ENCODE measurements at places on chromosomes 4 and X. TPM values are rescaled to one million over a fixed set of nuclear protein-coding genes. Genes with fewer than 3 reads are reported as not detected.

DNA sequence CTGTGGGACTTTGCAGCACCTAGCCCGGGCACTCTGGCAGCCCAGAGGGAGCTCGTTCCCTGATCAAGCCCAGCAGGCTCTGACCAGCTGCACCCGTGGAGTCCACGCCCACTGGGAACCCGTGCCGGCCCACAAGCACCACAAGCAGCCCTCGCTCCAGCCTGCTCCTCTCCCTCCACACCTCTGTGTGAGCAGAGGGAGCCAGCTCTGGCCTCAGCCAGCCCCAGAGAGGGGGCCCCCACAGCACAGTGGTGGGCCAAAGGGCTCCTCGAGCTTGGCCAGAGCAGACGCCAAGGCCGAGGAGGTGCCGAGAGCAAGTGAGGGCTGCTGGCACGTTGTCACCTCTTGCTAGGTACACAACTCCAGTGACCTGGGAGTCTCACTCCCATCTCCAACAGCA, 5.1 kb upstream of the UGT2A1 start:
- no peak overlapping the region for H3K4me3 ChIP-seq
- peak; percentile 67 for DNase-seq
- no peaks in the 10 kb centered on the region for H3K27me3 ChIP-seq
- no peaks in the 10 kb centered on the region for H3K4me1 ChIP-seq
- no peaks in the 10 kb centered on the region for H3K36me3 ChIP-seq

DNA sequence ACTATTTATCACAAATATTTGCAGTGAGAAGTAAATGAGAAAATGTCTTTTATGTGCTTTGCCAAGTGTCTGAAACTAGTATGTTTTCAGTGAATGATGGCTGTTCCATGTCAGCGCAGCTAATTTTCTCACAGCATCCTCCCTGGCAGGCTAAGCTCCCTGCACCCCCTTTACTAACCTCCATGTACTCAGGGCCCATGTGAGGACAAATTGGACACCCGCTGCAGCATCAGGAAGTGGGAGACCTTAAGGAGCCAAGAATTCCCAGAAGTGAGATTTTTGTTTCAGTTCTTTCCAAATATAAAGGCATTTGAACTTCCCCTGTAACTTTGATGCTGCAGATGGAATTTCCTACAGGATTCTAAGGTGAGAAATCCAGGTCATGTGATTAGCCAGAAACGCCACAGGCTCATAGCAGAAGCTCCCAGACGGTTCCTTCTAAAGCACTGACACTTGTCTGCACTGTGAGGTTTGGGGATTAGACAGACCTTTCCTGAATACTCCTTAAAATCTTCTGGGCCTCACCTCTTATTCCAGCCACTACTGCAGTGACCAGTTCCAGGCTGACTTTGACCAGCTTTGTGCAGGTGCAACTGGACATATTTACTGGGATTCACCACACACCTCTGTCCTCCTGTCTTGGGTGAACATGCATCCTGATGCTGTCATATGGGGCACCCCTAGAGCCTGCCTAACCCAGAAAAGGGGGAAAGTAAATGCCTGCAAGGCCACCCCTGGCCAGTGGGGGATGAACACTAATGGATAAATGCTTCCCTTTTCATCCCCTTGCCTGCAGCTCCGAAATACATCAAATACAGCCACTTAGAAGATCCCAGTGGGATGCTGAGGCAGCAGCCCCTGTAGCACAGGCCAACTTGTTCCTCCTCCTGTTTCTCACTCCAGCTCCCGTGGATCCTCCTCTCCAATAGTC, 45.9 kb downstream of the LGI2 start:
- H3K27me3 ChIP-seq = no peaks in the 10 kb centered on the region
- H3K27ac ChIP-seq = no peak overlapping the region
- DNase-seq = no peak
- no peak overlapping the region for H3K4me3 ChIP-seq
- no peaks in the 10 kb centered on the region for H3K36me3 ChIP-seq
- H3K4me1 ChIP-seq = no peaks in the 10 kb centered on the region

Gene SHOX
- polyA plus RNA-seq = 0.13 TPM

- H3K27ac ChIP-seq = no peak overlapping the region
- H3K36me3 ChIP-seq = no peaks in the 10 kb centered on the region
- DNase-seq = peak; percentile 45
- no peaks in the 10 kb centered on the region for H3K27me3 ChIP-seq
Measured at GRCh38 chr4:960636-961350, 12.6 kb downstream of the DGKQ start.

GRCh38 chrX:16914058-16914457, 32.4 kb upstream of the REPS2 start:
- no peak overlapping the region for H3K27ac ChIP-seq
- H3K36me3 ChIP-seq = no peaks in the 10 kb centered on the region
- no peaks in the 10 kb centered on the region for H3K27me3 ChIP-seq
- no peak overlapping the region for H3K4me3 ChIP-seq

Gene ARMCX2
- 10.0 TPM for polyA plus RNA-seq

DNA sequence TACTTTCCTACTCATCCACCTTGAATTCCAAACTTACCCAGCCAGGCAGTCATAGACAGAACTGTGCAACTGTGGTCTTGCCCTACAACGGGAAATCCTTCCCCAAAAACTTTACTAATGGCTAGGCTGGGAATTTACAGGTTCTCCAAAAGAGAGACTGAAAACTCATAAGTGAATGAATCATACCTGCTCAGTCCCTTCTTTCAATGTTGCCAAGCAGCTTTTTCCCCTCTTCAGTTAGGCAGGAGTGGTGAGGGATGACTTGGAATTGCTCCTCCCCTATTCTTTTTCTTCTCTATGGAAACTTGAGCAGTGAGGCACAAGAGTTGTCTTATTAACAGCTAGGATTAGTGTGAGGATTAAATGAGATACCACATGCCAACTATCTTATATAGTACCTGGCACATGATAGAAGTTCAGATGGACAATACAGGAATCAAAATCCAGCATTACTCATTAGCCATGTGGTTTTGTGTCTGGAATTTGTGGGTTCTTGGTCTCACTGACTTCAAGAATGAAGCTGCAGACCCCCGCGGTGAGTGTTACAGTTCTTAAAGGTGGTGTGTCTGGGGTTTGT, 105.9 kb downstream of the TEX13A start:
- H3K4me1 ChIP-seq = no peaks in the 10 kb centered on the region
- H3K36me3 ChIP-seq = no peaks in the 10 kb centered on the region
- DNase-seq = no peak
- no peaks in the 10 kb centered on the region for H3K27me3 ChIP-seq
- H3K4me3 ChIP-seq = no peak overlapping the region
- H3K27ac ChIP-seq = no peak overlapping the region

DNA sequence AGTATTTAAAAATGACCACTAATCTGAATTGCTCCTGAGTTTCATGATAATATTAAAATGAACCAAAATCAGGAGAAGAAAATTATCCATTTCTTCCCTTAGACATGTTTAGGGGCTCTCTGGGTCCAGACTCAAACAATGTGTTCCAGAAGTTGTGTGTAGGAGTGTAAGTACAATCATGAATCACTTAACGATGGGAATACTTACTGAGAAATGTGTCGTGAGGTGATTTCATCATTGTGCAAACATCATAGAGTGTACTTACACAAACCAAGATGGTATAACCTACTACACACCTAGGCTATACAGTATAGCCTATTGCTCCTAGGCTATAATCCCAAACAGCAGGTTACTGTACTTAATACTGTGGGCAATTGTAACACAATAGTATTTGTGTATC, 74.8 kb downstream of the STPG2 start:
- no peak for DNase-seq
- no peak overlapping the region for H3K27ac ChIP-seq
- no peaks in the 10 kb centered on the region for H3K36me3 ChIP-seq
- no peaks in the 10 kb centered on the region for H3K27me3 ChIP-seq

DNA sequence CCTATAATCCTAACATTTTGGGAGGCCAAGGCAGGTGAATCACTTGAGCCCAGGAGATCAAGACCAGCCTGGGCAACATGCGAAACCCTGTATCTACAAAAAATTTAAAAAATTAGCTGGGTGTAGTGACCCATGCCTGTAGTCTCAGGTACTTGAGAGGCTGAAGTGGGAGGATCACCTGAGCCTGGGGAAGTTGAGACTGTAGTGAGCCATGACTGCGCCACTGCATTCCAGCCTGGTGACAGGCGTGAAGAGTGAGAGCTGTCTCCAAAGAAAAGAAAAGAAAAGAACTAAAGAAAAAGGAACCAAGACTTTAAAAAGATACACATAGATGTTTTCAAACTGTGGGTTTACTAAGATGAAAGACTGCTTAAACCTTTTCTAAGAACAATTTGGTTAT, 129.0 kb downstream of the SPCS3 start:
- DNase-seq = no peak
- no peaks in the 10 kb centered on the region for H3K36me3 ChIP-seq
- no peak overlapping the region for H3K27ac ChIP-seq

DNA sequence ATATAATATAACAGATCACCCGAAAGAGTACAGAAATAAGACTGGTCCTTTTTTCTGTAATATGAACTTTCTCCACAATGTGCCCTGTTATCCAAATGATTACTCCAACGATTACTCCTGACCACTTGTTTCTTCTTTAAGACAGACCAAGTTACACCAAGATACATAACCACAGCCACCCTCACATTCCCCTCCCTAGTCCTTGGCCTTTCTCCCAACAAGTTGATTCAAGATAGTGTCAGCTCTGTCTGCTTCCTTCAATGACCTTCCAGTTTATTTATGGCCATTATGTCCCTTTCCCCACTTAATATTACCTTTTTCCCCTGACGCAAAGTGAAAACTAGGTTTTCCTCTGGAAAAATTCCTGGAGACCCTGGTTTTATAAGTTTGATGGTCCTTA, 397.2 kb downstream of the FAM47B start:
- no peaks in the 10 kb centered on the region for H3K27me3 ChIP-seq
- no peak for DNase-seq
- H3K36me3 ChIP-seq = no peaks in the 10 kb centered on the region
- no peak overlapping the region for H3K4me3 ChIP-seq
- no peaks in the 10 kb centered on the region for H3K4me1 ChIP-seq

Gene UBE2A
- 48.3 TPM for polyA plus RNA-seq

Gene ADH1C
- polyA plus RNA-seq = 2.8 TPM

Gene CPLX1
- 0.50 TPM for polyA plus RNA-seq

DNA sequence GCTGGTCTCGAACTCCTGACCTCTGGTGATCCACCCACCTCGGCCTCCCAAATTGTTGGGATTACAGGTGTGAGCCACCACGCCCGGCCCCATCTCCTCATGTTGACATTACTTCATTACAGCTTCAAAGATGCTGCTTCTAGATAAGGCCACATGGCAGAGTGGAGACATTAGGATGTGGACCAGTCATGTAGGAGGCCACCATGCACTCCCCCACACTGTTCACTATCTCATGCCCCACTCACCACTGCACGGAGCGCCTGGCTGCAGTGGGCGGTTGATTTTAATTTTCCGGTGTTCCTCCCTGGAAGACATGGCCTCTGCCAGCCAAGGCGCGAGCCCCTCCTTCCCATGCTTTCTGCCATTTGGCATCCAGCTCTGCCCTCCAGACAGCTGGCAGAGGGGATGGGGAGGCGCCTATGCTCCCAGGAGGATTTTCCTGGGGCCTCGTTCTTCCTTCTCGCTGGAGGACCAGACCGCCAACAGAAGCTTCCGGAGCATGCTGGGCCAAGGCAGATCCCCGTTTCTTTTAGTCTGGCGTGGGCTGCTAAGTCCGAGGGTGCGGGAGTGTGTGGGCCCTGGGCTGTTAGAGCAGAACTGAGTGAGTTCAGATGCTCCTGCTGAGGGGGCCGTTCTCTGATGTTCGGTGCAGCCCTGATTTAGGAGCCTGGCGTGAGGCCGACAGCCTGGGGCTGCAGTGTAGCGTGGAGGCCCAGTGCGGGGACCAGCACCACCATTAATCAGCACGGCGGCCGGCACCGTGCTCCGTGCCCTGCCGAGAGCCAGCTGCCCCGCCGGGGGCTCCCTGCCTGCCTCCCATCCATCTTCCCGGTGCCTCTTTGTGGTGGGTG, 93.1 kb downstream of the SORCS2 start:
- H3K27me3 ChIP-seq = no peaks in the 10 kb centered on the region
- H3K27ac ChIP-seq = no peak overlapping the region
- peak; percentile 84 for DNase-seq
- no peaks in the 10 kb centered on the region for H3K36me3 ChIP-seq

Gene HOPX
- 0.51 TPM for polyA plus RNA-seq

Gene ACE2
- polyA plus RNA-seq = 13.3 TPM

- DNase-seq = no peak
- no peaks in the 10 kb centered on the region for H3K27me3 ChIP-seq
- H3K4me1 ChIP-seq = no peaks in the 10 kb centered on the region
Measured at GRCh38 chr4:1758306-1759121, 34.6 kb upstream of the FGFR3 start.

DNA sequence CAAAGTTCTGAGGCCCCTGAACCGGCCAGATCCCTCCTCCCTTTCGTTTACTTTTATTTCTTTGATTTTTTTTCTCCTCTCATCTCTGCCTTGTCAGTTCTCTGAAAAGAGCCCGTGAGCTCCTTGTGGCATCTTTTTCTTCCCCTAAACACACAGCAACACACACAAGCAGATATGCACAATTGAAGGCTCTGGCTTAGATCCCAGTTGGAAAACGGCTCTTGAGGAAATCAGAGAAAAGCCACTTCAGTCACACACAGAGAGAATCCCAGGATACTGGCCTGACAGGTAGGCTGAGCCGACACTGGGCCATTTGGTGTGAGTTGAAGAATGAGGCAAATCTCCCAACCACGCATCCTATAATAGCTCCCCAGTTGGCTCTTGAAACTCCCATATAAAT, 12.9 kb downstream of the DIPK2B start:
- peak overlapping the region; percentile 45 for H3K4me3 ChIP-seq
- no peaks in the 10 kb centered on the region for H3K4me1 ChIP-seq
- H3K27ac ChIP-seq = no peak overlapping the region
- no peak for DNase-seq

DNA sequence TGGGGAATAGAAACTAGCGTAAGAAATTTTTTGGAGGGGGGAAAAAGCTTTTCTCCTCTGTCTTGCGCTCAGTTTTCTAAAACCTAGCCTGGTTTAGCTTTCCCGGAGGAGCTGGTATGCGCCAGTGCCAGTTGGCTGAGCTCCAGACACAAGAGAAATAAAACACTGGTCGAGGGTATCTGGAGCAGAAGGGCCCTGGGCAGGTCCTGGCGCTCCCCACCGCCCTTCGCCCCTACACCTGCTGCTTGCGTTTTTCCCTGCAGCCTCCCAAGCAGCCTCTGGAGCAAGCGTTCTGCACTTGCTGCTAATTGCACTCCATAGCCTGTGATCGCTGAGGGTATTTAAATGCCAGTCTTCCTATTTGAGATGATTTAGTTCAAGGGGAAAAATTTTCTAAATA, 816 bp downstream of the EREG start:
- H3K27ac ChIP-seq = no peak overlapping the region
- peak; percentile 70 for DNase-seq
- H3K27me3 ChIP-seq = no peaks in the 10 kb centered on the region
- H3K36me3 ChIP-seq = no peaks in the 10 kb centered on the region

DNA sequence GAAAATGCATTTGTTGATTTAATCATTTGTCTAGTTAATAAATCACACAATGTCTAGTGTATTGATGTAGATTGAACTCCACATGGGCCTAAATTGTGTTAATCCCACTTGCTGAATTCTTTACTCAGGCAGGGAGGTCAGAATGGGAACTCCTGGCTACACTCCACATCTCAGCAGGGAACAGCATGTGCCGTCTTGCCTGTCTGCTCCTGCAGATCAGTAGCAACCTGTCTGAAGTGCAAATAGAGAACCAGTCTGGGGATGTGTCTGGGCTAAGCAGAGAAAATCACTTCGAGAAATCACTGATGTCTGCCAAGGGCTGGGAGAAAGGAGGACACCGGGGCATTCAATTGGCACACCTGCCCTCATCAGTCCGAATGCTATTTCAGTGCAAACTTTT, 16.5 kb upstream of the MXRA5 start:
- no peaks in the 10 kb centered on the region for H3K4me1 ChIP-seq
- no peak overlapping the region for H3K27ac ChIP-seq
- DNase-seq = no peak
- H3K27me3 ChIP-seq = no peaks in the 10 kb centered on the region

Measured in aorta (tissue), 5 donors.